A673 (cell line): ENCODE measurements at places on chromosomes 6 and 20.

DNA sequence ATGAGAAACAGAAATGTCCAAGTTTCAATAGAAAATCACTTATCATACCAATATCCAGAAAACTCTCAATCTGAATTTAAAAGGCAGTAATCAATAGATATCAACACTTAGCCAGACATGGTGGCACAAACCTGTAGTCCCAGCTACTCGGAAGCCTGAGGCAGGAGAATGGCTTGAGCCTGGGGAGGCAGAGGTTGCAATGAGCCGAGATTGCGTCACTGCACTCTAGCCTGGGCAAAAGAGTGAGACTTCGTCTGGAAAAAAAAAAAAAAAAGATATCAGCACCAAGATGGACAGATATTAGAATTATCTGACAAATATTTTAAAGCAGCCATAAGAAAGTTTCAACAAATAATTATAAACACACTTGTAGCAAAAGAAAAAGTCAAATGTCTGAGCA is 47.0 kb downstream of the TCP11 start:
- no peak for DNase-seq

DNA sequence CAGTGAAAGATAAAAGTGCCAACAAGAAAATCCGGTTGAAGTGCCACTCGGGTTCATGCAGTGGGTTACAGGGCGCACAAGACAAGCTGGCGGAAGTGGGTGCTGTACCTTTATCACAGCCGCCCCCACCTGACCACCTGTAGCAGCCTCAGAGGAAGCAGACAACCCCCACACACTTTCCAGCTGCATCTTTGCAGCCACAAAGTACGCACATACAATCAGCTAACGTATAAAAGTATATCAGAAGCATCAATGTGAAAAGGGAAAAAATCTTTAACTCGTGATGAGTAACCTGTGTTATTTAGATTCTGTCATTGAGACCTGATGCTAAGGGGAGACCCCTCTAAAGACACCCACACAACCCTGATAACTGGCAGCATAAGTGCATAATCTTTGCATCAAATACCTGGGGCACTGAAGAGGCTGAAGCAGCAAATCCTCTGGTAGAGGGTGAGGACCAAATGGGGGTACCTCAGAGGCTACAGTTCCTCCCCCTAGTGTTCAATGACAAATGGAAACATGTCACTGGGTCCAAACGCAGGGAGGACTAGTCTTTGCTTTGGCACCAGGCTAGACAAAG is 22.1 kb downstream of the BACH2 start:
- DNase-seq, result no peak

DNA sequence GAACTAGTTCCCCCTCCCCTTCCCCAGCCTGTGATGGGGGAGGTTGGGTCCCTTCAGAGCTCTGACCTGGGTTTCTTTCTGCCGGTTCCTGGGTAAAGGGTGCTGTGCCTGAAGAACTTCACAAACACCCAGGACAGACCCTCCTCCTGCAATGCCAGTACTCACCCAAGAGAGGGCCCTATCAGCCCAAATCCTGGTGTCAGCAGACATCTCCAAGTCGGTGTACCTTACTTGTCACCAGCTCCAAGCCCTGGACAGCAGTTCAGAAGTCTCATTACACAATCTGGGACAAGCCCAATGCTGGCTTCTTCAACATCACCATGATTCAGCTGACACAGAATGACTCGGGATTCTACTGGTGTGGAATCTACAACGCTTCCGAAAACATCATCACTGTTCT is 467 bp downstream of the TREML4 start:
- DNase-seq, result peak; percentile 56

GRCh38 chr6:163620670-163621330 is 206.3 kb downstream of the QKI start:
- DNase-seq, result no peak

GRCh38 chr6:104639668-104640067 is 220.1 kb downstream of the HACE1 start:
- DNase-seq, result peak; percentile 21

GRCh38 chr6:125781314-125781868 is 9.4 kb upstream of the NCOA7 start:
- DNase-seq, result peak; percentile 57

GRCh38 chr6:10180138-10181074 is 234.5 kb downstream of the TFAP2A start:
- no peak for DNase-seq

DNA sequence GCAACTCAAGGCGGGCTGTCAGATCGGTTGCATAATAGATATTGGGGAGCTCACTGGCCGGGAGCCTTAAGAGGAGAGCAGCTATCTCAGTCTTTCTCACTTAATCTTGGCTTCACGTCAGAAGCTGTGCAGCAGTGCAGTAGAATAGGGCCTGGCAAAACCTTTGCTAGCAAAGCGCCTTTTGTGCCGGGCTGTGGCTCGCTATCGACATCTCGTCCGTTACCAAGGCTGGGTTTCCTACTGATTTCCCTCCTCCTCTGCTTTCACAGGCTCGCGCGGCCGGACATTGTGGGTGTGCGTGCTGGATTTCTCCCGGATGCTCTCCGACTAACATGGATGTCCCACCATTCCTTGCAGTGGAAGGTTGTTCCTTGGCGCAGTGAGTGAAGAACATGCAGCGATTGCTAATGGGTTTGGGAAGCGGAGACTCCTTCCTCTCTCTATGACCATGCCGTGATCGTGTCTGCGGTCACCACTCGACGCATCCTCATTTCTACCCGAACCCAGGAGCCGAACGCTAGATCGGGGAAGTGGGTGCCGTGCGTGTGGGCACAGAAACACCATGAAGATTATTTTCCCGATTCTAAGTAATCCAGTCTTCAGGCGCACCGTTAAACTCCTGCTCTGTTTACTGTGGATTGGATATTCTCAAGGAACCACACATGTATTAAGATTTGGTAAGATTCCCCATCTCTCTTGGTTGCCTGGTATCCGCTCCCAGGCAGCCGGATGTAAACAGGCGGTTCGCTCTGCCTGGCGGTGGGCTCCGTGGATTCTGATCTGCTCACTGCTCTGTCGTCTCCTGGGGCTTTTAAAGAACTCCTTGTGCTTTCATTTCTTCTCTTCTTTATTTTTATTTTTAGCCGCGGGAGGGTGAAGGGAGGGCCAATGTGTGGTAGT is 5.5 kb downstream of the GRIK2 start:
- no peak for DNase-seq
